ENCODE measurements at places on chromosomes 2 and 18. TPM values are rescaled to one million over a fixed set of nuclear protein-coding genes. Genes with fewer than 3 reads are reported as not detected.

The LYPD6B gene
- 28.8 TPM for total RNA-seq

GRCh38 chr2:112092286-112093041 is 37.4 kb downstream of the TMEM87B start:
- peak; percentile 68 for DNase-seq

The C2orf42 gene
- 12.5 TPM for total RNA-seq

The FBXO36 gene
- 2.5 TPM for total RNA-seq

The ANKRD30B gene
- 0.57 TPM for total RNA-seq

The PFN4 gene
- 0.12 TPM for total RNA-seq

GRCh38 chr2:196941398-196942078 is 15.0 kb upstream of the PGAP1 start:
- DNase-seq: no peak

The TMEM169 gene
- not detected for total RNA-seq

DNA sequence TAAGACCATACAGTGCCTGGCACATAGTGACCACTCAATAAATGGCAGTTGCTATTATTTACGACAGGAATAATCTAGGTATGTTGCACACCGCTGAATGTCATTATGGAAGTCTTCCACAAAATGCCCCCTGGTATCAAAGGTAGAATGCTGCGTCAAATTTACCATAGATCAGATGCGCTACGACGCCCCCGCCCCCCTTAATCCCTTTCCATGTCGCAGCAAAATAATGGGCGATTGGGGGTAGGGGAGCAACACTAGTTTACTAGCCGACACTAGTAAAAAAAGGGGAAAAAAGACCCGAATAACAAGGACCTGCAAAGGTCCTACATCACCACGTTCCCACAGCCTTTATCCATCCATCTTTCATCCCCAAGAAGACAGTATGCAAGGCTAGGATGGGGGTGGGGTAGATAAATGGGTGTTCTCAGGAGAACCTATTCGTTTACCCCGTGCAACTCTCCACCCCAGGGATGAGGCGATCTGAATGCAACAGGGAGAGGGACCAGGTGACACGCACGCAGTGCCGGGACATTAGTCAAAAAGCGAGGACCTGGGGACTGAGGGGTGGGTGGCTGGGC is 455 bp downstream of the PREPL start:
- DNase-seq: peak; percentile 35

DNA sequence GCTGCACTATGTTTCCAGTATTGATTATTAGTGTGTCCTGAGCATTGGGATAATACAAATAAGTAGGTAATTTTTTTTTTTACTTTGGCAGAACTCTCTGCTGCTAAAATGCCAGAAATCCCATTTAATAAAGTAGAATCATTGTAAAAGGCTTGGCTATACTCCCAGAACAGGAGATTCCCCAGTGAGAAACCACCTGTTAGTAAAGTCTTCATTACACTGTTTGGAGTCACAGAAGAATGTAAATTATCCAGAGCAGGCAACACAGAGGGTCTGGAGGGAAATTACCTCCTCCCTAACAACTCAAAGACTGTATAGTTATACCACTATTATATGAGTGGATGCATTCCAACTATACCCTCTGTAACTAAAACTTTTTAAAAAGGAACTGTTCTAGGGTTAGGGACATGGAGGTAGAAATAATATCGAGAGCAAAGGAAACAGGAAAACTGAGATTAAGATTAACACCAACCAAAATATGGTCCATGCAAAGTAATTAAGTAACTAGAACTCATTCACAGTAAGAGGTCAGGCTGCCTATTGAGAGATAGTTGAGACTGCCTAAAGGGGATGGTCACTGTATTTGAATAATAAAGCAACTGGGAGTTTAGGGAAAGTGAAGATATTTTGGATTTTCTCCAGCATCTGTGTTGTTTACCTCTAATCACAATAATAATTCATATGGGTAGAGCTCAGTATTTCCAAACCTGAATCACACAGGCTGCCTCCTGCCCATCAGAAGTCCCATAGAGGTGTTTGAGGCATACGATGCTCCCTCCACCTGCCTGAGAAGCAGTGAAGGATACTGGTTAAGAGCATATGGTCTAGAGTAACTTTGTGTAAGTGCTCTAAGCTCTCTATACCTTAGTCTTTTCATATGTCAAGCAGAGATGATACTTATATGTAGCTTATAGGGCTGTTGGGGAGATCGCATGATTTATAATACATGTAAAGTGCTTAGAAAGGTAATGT is 34.4 kb downstream of the MAP2 start:
- DNase-seq: no peak

DNA sequence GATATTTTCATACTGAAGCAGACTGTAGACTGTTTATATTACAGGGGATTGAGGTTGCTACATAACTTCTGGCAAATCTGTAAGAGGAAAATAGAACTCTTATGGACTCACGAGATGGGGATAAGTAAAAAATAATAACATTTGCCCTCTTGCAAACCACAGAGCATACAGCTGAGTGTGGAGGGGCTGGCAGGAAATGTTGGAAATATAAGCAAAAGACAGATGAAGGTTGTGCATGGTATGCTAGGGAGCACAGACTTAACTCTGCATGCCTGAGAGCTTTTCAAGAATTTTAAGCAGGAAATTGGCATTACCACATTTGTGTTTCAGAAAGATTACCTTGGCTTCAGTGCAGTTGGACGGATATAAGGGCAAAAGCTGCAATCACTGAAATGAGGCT is 411.1 kb downstream of the RAD51AP2 start:
- peak; percentile 12 for DNase-seq

The LRRC30 gene
- total RNA-seq: not detected

DNA sequence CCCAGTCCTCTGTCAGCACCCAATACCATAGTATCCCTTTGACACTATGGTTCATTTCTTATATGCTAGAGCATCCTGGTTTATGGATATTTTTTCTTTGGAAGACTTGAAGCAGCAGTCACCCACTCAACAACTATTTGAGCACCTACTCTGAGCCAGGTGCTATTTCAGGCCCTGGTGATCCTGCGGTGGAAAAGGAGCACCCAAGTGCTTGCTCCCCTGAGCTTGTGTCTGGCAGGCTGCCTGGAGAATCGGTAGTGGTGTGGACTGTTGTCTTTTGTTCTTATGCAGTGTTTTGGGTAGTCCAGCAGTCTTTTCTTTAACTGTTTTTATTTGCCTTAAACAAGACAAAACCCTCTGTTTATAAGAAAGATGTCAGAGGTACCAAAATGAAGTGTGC is 28.9 kb downstream of the NCK2 start:
- DNase-seq: no peak

DNA sequence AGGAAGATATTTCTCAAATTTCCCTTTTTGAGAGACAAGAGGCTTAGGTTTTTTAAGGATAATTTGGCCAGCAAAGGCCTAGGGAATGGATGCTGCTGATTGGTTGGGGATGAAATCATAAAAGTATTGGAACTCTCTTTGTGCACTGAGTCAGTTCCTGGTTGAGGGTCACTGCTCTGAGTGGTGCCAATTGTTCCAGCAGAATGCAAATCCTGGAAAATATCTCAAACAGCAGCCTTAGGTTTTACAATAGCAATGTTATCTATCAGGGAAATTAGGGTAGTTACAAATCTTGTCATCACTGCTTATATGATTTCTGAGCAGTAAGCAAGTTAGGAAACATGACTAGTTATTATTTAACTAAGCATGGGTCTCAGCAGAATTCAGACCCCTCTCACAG is 96.2 kb downstream of the RAD51AP2 start:
- DNase-seq: no peak

Measured in M059J (cell line).